MCF 10A (cell line): ENCODE measurements at places on chromosomes 2 and 18.

DNA sequence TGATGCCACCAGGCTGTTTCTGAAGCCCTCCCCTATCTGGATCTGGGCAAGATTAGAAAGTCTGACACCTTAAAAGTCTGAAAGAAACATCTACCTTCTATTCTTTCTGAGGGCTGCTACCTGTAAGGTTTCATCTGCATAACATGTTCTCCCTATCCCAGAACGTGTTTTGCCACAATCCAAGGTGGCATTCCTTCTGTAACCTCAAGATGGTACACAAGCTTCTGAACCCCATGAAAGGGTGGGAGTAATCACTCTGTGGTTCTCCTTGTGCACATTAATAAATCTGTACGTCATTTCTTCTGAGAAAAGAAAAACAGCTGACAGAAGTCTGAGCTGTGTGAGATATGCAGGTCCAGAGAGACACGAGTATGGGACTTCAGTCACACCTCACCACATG is 41.8 kb upstream of the MSH6 start:
- no peak overlapping the region for H3K27ac ChIP-seq
- peaks cover 18% of the 10 kb centered on the region for H3K27me3 ChIP-seq
- H3K36me3 ChIP-seq: peaks cover 6% of the 10 kb centered on the region
- no peak for DNase-seq
- no peak overlapping the region for H3K4me3 ChIP-seq
- H3K4me1 ChIP-seq: no peaks in the 10 kb centered on the region

GRCh38 chr2:102508863-102509262 is 35.8 kb downstream of the SLC9A4 start:
- no peak overlapping the region for H3K27ac ChIP-seq
- H3K36me3 ChIP-seq: no peaks in the 10 kb centered on the region
- H3K27me3 ChIP-seq: no peaks in the 10 kb centered on the region
- peaks cover 12% of the 10 kb centered on the region for H3K4me1 ChIP-seq
- no peak overlapping the region for H3K4me3 ChIP-seq
- no peak for DNase-seq

GRCh38 chr2:38201784-38202183 is 125.8 kb upstream of the CYP1B1 start:
- H3K27ac ChIP-seq: no peak overlapping the region
- no peaks in the 10 kb centered on the region for H3K27me3 ChIP-seq
- no peak overlapping the region for H3K4me3 ChIP-seq
- H3K4me1 ChIP-seq: peaks cover 6% of the 10 kb centered on the region
- H3K36me3 ChIP-seq: peaks cover 54% of the 10 kb centered on the region

DNA sequence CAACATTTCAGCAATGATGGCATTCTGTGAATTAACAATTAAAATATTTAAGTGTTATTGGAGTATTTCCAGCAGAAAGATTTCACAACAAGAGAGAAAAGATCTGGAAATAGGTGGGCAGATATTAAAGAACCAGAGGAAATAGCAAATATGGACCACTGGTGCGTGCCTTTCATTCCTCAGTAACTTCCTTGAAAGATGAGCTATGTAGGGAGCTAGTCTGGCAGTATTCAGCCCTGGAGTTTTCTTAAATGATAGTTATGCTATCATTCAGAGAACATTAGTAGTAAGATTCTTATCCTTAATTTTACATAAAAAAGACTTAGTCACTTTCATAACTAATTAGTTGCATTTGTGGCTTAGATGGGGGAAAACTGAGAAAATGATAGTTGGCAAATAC is 41.5 kb downstream of the TANC1 start:
- H3K27ac ChIP-seq: peak overlapping the region; percentile 70
- DNase-seq: no peak
- no peak overlapping the region for H3K4me3 ChIP-seq
- peaks cover 14% of the 10 kb centered on the region for H3K4me1 ChIP-seq
- peaks cover 53% of the 10 kb centered on the region for H3K36me3 ChIP-seq

DNA sequence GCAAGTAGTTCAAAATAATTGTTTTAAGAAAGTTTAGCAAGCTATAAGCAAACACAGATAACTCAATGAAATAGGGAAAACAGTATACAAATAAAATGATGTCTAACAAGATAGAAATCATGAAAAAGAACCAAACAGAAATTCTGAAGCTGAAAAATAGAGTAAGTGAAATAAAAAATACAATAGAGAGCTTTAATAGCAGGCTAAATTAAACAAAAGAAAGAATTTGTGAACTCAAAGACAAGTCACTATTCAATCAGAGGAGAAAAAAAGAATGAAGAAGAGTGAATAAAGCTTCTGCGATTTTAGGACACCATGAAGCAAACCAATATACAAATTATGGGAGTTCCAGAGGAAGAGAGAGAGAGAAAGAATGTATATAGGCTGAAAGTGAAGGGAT is 576.8 kb downstream of the STK39 start:
- no peak overlapping the region for H3K4me3 ChIP-seq
- no peak for DNase-seq
- no peaks in the 10 kb centered on the region for H3K36me3 ChIP-seq
- no peaks in the 10 kb centered on the region for H3K4me1 ChIP-seq

- H3K36me3 ChIP-seq: no peaks in the 10 kb centered on the region
- H3K27ac ChIP-seq: no peak overlapping the region
- H3K27me3 ChIP-seq: peaks cover 15% of the 10 kb centered on the region
- no peak for DNase-seq
- H3K4me3 ChIP-seq: no peak overlapping the region
- peaks cover 1% of the 10 kb centered on the region for H3K4me1 ChIP-seq
Observed at GRCh38 chr18:4119813-4120212, 335.3 kb downstream of the DLGAP1 start.
